Hippocampal formation (tissue), 2 donors: ENCODE measurements at places on chromosomes 3 and 15.
A peak's percentile ranks its signal among the peaks of the same experiment; 100 is the strongest.

GRCh38 chr15:39357480-39358268, 223.2 kb upstream of the THBS1 start:
- no peak for DNase-seq

DNA sequence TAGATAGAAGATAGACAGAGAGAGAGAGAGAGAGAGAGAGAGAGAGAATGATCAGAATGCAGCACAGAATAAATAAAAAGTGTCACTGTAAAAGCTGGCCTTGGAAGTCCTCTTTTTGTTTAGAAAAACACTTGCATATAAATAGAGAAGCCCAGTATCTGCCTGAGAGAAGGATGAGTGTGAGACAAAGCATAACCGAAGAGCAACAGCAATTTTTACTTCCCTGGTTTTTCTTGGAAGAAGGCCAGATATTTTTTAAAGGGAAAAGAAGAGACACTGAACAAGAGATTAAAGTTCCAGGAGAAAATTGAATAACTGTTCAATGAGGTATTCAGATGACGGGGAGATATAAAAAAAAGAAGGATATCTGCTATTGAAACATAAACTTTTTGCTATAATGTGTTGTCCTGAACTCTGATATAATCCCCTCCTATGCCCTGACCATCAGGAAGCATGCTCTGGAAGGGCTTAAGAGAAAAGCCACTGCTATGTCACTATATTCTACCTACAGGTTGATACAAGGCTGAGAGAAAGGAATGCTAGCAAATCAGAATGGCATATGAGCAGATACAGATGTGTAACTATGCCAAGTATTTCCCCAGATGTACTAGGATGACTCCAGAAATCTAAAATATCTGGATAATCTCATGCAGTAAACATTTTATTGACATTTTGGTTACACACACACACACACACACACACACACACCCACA, 358.9 kb downstream of the RBMS3 start:
- no peak for DNase-seq

DNA sequence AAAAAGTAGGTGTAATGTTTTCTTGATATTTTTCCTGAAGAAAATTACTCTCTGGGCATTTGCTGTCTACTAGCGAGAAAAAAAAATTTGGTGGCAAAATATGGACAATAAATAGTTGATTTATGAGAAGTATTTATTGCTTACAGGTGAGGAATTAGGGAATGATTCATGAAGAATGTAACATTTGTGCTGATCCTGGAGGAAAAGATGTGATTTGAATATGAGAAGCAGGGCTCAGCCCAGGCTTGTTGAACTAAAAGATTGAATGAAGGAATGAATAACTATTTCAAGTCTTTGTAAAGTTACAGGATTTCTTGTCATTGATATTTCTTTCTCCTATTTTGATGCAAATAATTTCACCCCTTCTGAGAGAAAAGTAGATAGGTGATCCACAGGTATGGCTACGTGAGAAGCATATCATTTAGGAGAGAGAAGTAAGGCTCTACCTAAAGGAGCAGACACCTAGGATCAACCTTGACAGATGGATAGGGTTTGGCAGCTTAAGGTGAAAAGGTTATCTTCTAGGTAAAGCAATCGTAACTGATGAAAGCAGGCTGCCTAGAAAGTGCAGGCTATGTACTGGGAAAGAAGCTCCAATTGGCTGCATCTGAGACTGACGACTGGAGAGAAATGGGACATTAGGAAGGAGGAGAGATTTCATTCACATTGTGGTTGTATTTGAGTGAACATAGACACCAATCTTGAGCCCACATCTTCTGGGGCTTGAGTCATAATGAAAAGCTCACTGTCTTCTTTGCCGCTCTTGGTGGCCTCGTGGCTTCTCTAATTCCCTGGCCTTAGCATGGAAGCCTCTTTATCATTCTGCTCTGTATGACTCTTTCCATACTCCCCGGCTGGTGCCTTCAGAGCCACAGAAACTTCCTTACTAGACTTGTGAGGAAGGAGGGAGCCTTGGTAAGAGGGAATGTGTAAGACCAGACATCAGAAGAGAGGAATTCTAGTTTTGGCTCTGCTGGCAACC, 106.5 kb downstream of the P3H2 start:
- DNase-seq: no peak

DNA sequence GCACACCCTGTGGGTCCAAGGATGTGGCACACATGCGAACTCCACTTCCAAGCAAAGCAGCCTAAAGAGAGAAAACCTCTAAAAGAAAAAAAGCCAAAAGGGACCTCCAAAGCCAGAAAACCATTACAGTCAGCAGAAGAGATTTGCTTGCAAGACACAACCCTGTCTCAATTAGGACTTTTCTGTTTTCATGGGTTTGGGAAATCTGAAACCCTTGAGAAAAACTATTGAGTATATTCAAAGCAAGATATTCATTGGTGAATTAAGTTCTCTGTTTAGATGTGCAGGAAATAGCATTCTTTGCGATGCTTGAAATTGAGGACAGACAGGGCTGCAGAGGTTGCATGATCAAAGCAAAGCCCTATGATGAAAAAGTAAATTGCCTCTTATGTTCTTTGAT, 10.2 kb upstream of the LDHAL6B start:
- DNase-seq: no peak

DNA sequence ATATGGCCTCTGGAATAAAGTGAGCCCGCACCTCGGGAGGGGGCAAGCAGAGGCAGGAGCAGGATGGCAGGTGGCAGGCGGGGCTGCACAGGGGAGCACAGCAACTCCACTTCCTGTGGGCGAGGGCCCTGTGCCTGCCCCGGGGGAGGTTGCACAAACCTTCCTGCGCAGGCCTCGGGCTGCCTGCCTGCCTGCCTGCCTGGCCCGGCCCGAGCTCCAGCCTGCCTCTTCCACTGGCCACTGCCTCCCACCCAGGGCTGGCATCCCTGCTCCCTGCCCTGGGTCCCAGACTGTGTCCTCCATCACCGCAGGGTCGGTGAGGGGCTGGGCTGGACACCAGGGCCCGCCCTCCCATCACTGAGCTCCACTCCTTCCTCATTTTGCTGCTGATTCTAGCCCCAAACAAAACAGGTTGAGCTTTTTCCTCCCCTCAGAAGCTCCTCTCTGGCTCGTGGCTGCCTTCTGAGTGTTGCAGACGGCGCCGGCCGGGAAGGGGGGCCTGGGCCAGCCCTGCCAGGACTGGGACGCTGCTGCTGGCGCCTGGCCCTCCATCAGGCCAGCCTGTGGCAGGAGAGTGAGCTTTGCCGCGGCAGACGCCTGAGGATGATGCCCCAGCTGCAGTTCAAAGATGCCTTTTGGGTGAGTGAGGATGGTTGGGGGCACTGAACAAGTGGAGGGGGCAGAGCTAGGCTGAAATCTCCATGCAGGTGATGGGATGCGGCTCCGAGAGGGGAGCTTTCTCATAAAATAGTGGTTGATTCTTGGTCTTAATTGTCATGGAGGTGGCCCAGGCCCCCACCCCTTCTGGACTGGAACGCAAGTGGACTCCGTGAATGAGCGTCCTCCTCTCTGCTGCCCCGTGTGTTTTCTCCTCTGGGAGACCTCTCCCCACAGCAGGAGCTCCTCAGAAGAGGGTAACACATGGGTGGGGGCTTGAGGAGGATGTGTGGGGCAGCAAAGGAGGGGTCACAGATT, at the start of gene PSTPIP1:
Gene PSTPIP1 (plus strand): TSS at position 156 of the 975 bp plus-strand sequence. CDS start 448 bp downstream, at position 604.
- DNase-seq: peak; percentile 61
